ENCODE measurements at places on chromosomes 5 and 9.

DNA sequence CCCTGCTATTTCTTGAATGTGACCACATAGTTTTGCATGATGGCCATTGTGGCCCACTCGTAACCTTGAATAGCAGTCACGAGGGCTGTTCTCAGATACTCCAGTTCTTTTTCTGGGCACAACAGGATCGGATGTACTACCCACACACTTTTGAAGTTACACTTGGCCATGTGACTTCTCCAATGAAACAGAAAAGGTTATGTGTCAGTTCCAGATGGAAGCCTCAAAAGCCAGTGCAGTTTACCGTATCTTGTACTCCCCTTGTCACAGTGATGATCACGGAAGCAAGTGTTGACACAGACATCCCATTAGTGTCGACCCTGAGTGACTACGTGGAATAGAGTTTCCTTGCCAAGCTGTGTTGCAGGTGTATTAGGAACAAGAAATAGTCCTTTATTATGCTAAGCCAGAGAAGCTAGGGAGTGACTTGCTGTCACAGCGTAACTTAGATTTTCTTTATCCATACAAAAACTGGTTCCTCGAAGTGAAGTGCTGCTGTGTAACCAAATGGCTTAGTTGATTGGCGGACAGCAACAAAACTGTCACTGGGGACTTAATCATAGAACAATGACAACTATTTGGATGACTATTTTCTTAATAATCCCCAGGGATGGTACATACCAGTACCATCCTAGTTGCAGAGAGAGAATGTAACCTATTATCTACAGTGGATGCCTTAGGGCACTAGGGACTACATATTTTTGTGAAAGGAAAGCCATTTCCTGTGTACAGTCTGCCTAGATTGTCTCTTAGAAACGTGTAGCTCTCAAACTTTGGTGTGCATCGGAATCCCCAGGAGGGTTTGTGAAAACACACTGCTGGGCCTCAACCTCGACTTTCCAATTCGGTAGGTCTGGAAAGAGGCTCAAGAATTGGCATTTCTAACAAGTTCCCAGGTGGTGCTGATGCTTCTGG is 90.1 kb upstream of the DMRT1 start:
- DNase-seq: peak; percentile 57

DNA sequence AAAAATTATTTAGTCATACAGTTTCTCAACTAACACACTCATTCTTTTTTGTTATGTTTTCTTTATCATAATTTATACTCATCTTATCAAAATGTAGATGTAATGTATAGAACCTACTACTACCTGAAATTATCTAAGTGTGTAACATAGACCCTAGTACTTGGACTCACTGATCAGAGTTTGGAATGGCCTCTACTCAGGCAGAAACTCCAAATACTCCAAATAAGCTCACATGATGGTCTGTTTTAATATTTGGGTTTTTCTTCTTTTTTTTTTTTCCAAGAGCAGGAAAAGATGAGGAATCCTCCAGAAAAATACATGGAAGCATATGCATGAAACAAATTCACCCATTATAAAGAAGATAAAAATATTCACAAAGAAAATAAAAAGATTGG is 126.3 kb downstream of the PDE4D start:
- DNase-seq: no peak

DNA sequence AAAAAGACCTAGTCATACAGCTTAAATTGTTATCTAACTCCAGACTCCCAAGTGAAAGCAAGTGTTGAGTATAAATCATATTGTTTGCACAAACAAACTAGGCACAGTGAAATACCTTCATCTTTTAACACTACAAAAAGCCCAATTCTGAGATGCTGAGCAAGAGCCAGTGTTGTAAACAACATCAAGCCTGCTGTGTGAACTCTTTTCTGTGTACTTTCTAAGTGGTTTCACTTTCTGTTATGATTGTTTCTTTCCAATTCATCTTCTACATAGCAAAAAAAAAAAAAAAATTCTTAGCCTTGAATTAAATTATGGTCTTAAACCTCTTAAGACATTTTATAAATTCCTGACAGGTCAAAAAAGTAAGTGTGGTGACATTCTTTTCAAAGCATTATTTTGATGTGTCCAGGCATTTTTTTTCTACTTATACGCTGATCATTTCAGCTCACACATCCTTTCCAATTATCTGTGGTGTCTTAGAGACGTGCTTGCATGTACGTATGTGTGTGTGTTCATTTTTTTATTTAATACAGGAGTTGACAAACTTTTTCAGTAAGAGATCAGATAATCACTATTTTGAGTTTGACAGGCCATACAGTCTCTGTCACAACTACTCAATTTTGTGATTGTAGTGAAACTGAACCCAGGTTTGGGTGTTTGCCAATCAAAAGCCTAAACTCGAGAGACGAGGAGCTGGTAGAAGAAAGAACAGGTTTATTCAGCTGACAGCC is 556.1 kb downstream of the CDH9 start:
- DNase-seq: no peak

DNA sequence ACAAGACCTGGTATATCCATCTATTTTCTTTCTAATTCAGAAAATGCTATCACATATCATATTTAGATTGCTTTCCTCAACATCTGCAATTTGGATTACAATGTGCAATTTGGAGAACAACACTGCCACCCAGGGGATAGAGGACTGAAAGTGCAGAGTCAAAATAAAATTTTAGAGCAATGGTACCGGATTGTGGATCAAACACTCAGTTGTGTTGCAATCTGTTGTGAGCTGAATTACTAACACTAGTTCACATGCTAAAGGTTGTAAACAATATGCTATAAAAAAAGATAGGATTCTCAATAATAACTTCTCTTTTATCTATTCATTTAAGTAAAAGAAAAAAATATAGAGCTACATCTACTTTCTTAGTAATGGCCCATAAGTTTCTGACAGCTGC is 11.9 kb upstream of the SRFBP1 start:
- peak; percentile 69 for DNase-seq

DNA sequence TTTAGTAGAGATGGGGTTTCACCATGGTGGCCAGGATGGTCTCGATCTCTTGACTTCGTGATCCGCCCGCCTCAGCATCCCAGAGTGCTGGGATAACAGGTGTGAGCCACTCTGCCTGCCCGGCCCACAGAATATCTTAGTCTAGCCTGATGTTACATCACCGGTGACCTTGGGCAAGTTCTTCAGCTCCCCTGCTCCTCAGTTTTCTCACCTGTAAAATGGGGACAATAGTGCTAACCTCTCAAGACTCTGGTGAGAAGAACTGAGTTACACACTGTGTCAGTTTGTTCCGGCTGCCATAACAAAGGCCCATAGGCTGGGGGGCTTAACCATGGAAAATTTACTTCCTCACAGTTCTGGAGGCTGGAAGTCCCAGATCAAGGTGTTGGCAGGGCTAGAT is 12.5 kb upstream of the HABP4 start:
- DNase-seq: no peak

GRCh38 chr5:177366528-177367322 is 9.0 kb downstream of the RGS14 start:
- peak; percentile 81 for DNase-seq

DNA sequence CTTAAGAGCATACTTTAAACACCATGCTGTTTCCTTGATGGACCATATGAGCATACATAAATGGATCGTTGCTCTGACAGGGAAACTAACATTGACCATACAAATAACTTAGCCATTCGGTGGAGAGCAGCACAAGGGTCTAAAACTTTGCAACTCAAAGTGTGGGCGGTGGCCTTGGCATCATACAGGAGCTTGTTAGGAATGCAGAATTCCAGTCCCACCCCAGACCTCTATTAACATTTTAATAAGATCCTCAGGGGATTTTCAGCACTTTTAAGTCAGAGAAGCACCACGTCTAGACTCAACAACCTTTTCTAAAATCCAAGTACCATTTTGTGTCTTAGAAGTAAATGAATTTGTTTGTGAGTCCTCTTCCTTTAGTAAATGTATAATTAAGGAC is 260.9 kb downstream of the EBF1 start:
- no peak for DNase-seq

DNA sequence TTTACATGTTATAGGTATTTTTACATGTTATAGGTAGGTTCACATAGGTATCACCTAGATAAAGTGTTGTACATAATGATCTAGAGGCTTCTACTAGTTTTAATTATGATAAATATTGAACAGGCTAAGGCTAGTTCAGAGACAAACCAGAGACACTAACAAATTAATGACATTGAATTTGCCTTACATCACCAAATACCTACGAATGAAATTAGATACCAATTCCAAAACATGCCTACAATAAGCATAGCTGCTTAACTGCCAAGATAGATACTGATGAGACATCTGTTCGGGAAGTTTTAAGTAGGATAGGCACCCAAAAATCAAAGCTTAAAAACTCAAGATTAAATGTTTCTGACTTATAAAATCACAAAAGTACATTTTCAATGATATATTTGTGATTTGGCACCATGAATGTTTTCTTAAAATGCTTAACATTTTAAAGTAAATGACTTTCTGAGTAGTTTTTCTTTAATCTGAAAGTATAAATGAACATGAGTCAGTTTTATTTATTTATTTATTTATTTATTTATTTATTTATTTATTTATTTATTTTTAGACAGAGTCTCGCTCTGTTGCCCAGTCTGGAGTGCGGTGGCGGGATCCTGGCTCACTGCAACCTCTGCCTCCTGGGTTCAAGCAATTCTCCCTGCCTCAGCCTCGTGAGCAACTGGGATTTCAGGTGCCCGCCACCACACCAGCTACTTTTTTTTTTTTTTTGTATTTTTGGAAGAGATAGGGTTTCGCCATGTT is 703.1 kb upstream of the ARRDC3 start:
- no peak for DNase-seq

DNA sequence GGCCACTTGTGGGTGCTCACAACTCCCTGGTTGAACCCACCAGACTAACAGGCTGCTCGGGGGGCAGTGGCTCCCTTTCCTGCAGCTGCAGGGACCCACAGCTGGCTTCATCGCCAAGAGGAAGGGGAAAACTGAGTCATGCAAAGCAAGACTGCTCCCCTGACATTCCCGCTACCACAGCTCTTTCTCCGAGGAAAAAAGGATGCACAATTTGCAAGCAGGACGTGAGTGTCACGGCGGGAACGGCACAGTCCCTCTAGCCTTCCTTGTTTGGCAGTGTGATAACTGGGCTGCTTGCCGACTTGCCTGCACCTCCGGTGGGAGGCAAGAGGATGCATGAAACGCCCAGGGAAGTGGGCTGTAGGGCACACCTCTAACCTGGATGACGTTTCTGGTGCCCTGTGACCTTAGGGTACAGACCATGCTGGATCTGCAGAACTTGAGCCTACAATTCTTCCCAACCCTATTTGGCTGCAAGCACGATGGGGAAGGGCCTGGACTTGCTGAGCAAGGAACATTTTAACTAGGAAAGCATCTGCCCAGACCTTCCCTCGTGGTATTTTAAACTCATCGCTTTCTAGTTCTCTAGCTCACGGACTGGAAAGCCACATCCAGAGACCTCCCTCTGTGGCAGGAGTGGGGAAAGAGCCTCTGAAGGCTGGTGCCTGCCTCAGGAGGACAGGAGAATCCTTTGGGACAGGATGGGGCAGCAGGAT is 7.8 kb downstream of the SH3PXD2B start:
- no peak for DNase-seq

- peak; percentile 69 for DNase-seq
Observed at GRCh38 chr5:13957032-13957645, 12.7 kb upstream of the DNAH5 start.
